Breast epithelium (tissue), 4 donors: ENCODE measurements at places on chromosomes 7 and 10. TPM values are rescaled to one million over a fixed set of nuclear protein-coding genes. Genes with fewer than 3 reads are reported as not detected.

- no peak for DNase-seq
Measured at GRCh38 chr7:94472608-94473007, 37.0 kb upstream of the CASD1 start.

GRCh38 chr7:104156842-104157277 is 51.0 kb downstream of the ORC5 start:
- DNase-seq = no peak

DNA sequence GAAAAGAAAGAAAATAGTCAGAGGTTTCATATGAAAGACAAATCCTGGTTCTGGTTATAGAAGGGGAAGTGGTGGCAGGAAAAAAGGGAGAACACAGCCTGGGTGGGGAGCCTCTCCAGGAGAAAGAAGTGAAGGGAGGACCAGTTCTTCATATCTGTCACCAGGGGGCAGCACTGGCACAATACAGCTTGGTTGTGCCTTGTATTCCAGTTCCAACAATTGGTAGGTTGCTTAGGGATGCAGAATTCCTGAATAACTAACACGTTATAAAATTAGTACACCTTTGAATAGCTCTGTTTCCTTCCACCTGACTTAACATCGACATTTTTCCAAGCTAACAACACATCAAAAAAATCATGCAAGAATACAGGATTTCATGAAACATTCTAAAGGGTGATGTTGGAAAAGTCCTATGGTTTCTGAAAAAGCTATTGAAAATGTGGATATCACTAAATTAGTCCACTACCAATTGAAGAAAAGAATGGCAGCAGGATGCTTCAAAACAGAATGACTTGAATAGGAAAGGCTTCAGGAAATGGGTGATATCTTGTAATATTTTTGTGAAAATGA is 52.9 kb downstream of the CYP26A1 start:
- no peak for DNase-seq

The RNF32 gene
- total RNA-seq = 1.3 TPM
